ENCODE measurements at places on chromosomes 13 and 19. TPM values are rescaled to one million over a fixed set of nuclear protein-coding genes. Genes with fewer than 3 reads are reported as not detected.

The VSTM1 gene
- not detected for total RNA-seq

The FXYD1 gene
- not detected for total RNA-seq

The CDX2 gene
- total RNA-seq, result not detected

The PTPRS gene
- total RNA-seq, result 320 TPM

The LRRC8E gene
- total RNA-seq, result not detected

The NLRP9 gene
- not detected for total RNA-seq

The KLK4 gene
- not detected for total RNA-seq

The VPS36 gene
- 110 TPM for total RNA-seq

The SPINT2 gene
- total RNA-seq, result 89.2 TPM

The ZNF836 gene
- total RNA-seq, result 48.2 TPM

The TEX26 gene
- total RNA-seq, result not detected

The CCDC122 gene
- total RNA-seq, result 21.6 TPM

The FGF22 gene
- total RNA-seq, result 0.63 TPM

The ZNF284 gene
- 10.3 TPM for total RNA-seq

The PSG6 gene
- not detected for total RNA-seq

The SIAH3 gene
- total RNA-seq, result 11.9 TPM

The OLFM4 gene
- 0.31 TPM for total RNA-seq

The ZNF681 gene
- 21.9 TPM for total RNA-seq

All from parietal lobe (tissue), 2 donors.